Activated T-cell treated with anti-CD3 and anti-CD28 coated beads, Interleukin-2, amount 50 U/mL, for 72 hours (primary cell): ENCODE measurements at places on chromosomes 13 and 19.

GRCh38 chr13:36917311-36917710 lies 2.7 kb downstream of the SMAD9 start:
- DNase-seq: no peak

DNA sequence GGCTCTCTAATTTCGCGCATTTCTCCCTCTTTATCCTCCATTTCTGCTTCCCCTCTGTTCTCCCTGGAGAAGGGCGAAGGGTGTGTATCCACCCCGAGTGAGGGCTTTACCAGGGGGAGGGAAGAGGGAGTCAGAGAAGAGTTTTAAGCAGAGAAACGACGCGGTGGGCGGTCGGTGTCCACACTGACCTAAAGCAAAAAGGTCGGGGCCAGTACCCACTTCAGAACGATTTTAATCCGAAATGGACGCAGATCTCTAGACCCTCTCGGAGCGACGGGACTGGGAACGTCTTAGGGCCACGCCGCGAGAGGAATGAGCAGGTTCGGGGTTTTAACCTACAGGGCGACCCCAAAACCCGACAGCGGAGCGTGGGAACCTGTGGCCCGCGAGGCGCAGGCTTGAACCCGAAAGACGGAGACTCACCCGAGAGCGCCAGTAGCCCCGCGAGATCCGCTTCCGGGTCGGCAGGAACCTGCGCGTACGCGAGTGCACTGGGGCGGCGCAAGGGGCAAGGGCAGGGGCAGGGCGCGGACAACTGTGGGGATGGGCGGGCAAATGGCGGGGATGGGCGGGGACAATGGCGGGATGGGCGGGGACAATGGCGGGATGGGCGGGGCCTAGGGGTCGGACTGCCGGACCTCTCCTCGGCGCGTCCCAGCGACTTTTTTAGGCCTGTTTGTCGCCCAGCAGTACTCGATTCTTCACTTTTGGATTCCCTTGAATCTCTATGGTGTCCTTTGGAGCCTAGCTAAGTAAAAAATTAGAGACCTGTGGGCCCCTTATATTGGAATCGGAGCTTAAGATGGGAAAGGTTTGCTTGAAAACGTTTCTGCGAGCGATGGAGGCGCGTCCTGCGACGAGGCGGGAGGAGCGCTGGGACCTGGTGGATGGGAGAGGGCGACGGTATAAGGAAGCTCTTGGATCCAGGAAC lies at the start of gene ZNF677:
Gene ZNF677 (minus strand): TSS at position 463 of the 931 bp plus-strand sequence. CDS start 3,323 bp downstream, outside the sequence.
- DNase-seq: peak; percentile 87

DNA sequence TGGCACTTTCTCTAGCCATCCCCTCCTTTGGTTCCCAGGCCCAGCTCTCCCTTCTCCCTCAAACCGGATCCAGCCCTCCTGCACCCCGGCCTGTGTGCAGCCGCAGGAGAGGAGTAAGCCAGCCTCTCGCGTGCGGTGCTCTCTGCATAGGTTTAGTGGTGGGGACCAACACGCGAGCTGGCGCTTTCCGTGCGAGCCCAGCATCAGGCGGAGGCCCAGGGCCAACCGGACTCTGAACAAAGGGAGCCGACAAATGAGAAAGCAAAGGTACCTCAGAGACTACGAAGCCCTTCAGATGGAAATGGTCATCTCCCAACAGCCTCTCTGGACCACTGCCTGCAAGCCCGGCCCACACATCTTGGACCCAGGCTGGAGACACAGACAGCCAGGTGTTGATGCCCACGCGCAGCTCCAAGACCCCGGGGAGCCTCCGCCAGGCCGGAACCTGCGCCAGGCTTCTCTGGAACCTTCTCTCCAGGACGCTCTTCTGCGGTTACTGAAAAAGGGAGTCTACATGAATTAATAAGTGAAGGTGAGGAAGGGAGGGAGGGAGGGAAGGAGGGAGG lies 16.5 kb upstream of the LATS2 start:
- no peak for DNase-seq

DNA sequence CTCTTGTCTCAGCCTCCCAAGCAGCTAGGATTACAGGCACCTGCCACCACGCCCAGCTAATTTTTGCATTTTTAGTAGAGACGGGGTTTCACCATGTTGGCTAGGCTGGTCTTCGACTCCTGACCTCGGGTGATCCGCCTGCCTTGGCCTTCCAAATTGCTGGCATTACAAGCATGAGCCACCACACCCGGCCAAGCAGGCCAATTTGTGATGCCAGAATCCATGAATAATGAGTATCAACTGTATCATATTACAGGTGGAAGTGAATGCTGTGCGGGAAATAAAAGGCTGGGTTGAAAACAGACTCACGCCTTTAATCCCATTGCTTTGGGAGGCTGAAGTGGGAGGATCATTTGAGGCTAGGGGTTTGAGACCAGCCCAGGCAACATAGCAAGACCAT lies 3.6 kb upstream of the NFILZ start:
- DNase-seq: no peak

DNA sequence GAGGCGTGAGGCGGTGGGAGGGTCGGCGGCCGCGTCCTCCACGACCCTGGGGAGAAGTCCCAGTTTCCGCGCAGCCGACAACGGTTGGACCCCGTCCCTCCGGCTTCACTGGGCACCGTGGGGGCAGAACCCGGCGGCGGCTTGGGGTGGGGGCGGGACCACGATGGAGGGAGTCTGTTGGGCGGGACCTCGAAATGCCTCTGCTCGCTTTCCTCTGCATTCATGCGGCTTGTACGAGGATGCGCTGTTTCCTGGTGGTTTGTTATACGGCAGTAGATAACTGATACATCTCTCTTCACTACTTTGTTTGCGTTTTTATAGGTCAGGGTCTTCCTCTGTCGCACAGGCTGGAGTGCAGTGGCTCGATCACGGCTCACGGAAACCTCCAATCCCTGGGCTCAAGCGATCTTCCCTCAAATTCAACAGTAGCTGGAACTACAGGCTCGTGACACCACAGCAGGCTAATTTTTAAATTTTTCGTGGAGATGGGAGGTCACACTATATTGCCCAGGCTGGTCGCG lies 24.6 kb upstream of the ZNF846 start:
- peak; percentile 59 for DNase-seq

- DNase-seq: peak; percentile 19
Measured at GRCh38 chr13:100089465-100090032, 656 bp downstream of the PCCA start.

GRCh38 chr19:32852216-32852615 lies 17.4 kb downstream of the SLC7A9 start:
- DNase-seq: no peak

DNA sequence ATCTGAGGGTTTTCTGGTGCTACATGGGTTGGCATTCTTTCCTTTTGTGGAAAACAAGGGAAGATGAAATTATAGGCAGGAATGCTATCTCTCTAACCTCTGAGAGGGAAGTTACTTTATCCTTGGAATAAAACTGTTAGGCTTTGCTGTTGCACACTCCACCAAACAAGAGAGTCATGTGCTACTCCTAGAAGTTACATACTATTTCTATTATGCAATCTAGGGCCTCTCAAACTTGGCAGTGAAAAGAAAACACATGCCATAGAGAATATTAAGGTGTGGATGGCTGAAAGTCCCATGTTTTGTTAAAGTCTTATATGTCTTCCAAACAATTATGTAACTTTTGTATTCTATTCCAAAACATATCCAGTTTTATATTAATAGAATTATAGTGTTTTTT lies 367.9 kb downstream of the SLC7A1 start:
- no peak for DNase-seq

DNA sequence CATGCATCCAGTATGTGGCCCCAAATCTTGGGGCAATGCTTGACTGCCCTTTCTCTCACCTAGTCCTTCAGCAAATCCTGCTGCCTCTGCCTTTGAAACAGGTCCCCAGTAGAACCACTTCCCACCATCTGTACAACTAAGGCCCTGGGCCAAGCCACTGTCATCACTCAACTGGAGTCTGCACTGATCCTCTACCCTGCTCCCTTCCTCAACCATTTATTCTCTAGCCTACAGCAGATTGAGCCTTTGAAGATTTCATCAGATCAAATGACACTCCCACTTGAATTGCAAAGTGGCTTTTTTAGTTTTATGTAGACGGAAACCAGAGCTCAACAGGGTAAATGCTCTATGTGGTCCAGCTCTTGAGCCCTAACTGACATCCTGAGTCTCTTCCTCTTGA lies 43.5 kb downstream of the ATP8A2 start:
- DNase-seq: no peak

DNA sequence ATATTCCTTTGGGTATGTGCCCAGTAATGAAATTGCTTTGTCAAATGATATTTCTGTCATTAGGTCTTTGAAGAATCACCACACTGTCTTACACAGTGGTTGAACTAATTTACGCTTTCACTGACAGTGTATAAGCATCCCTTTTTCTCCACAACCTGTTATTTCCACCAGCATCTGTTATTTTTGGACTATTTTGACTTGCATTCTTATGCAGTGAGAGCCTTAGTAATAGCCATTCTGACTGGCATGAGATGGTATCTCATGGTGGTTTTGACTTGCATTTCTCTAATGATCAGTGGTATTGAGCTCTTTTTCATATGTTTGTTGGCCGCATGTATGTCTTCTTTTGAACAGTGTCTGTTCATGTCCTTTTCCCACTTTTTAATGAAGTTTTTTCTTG lies 92.0 kb upstream of the SPATA13 start:
- DNase-seq: no peak

DNA sequence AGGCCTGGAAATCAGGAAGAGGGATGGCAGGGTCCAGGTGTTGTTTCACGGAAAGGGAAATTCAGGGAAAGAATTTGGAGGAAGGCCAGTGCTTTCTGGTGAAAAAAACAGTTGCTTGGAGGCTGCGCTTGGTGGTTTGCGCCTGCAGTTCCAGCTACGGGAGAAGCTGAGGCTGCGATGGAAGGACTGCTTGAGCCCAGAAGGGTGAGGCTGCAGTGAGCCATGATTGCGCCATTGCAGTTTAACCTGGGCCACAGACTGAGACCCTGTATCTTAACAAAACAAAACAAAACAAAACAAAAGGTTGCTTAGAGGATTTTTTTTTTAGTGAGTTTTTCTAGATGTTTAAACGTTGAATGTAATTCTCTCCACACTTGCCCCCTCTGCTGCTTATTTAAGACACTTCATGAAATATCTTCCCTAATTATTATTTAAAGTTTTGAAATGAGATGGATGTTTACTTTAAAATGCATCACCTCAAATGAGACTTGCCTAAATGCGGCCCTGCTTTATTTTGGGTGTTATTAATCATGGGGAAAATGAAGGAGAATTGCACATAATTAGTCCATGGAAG lies 75.4 kb upstream of the TRPC4 start:
- no peak for DNase-seq

DNA sequence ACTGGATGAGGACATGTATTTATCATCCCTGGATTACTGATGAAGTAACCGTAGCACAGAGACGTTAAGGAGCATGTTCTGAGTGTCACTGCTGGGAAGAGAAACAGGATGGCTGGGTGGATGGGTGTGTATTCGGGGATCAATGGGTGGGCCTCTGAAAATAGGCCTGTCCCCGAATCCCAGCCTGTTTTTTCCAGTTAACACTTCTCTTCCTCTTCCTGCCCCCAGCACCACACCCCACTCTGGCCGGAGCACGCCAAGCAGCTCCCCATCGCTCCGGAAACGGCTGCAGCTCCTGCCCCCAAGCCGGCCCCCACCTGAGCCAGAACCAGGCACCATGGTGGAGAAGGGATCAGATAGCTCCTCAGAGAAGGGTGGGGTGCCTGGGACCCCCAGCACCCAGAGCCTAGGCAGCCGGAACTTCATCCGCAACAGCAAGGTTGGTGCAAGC lies 8.8 kb downstream of the GRAMD1A start:
- DNase-seq: no peak

- no peak for DNase-seq
Measured at GRCh38 chr13:94480672-94481145, 1.2 kb upstream of the DCT start.

GRCh38 chr13:94122300-94122915 lies 357.1 kb downstream of the DCT start:
- DNase-seq: no peak

DNA sequence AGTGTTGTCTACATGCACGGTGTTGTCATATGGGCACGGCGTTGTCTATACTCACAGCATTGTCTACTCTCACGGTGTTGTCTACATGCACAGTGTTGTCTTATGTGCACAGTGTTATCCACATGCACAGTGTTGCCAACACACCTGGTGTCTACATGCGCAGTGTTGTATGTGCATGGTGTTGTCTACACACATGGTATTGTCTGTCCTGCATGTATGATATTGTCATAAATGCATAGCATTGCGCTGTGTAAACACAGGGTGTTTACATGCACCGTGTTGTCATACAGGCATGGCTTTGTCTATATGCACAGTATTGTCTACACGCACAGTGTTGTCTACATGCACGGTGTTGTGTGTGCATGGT lies 6.8 kb downstream of the ADPRHL1 start:
- DNase-seq: no peak

DNA sequence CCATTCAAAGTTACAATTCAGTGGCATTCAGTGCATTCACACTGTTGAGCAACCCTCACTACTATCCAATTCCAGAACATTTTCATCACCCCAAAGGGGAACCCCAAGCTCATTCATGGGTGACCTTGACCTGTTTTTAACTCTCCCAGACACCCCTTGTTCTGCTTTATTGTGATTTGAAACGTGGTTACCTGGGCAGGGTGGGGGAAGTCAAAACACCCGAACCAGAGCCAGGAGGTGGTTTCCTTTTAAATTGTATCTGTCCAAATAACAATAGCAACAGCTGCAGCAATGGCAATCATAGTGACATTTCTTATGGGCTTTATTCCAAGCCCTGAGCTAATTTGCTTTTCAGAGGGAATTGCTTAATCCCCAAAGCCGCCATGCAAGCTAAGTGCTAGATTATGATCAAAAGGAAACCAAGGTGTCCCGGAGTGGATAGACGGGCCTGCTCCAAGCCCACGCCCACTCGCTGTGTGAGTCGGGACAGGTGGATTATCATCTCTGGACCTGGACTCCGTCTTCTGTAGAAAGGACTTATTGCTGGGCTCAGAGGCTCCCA lies 6.1 kb downstream of the PTGIR start:
- no peak for DNase-seq

DNA sequence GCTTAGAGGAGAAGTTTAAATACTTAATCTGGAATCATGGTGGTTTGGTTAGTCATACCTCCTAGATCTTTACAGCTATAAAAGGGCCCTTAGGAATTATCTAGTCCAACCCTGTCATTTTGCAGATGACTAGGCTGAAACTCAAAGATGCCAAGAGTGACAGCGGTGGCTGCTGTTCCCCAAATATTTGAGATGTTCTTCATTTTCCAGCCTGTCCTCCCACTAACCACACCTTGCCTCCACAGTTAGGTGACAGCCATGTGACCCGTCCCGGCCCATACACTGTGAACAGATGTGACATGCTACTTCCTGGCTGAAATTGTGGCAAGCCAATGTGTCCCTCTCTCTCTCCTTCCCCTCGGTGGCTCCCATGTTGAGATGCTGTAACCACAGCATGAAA lies 225.5 kb upstream of the IPO5 start:
- no peak for DNase-seq

GRCh38 chr19:54458648-54459281 lies 4.8 kb downstream of the LENG9 start:
- DNase-seq: no peak

GRCh38 chr19:34217952-34218817 lies 36.2 kb upstream of the GARRE1 start:
- peak; percentile 77 for DNase-seq

GRCh38 chr19:35777961-35778360 lies 2.6 kb downstream of the ARHGAP33 start:
- no peak for DNase-seq
